ENCODE measurements at places on chromosomes 2 and 18.

DNA sequence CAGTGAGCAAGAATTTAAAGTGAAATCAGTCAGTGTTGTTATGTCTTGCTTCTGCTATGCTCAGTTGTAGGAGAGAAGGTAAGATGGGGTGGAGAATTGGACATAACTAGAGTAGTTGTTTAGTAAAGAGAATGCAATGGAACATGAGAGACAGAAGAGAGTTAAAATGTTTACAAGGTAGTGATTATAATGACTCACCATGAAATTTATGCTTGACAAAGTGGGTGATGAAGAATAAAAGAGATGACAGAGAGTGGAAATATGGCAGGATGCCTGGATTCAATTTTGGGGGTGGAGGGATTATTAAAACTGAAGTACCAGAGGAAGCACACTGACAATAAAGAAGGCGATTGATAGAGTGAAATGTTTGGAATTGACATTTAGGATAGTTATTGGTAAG, 10.6 kb downstream of the SCG2 start:
- no peak for DNase-seq

DNA sequence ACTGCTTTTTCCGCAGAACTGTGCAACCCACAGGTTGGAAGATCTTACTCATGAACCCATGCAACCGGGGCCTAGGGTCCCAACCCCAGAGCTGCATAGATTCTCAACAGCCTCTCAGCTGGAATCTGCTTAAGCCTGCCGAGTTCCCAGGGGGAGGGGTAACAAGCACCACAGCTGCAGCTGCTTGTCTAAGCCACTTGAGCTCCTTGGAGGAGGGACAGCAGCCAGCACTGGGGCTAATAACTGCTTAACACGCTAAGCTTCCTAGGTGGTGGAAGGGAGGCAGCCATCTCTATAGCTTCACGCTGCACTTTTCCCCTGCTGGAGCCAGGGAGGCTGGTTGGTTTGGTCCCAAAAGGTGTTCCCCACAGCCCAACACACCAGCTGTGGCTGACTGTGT, 311.6 kb downstream of the DSC3 start:
- DNase-seq = no peak

DNA sequence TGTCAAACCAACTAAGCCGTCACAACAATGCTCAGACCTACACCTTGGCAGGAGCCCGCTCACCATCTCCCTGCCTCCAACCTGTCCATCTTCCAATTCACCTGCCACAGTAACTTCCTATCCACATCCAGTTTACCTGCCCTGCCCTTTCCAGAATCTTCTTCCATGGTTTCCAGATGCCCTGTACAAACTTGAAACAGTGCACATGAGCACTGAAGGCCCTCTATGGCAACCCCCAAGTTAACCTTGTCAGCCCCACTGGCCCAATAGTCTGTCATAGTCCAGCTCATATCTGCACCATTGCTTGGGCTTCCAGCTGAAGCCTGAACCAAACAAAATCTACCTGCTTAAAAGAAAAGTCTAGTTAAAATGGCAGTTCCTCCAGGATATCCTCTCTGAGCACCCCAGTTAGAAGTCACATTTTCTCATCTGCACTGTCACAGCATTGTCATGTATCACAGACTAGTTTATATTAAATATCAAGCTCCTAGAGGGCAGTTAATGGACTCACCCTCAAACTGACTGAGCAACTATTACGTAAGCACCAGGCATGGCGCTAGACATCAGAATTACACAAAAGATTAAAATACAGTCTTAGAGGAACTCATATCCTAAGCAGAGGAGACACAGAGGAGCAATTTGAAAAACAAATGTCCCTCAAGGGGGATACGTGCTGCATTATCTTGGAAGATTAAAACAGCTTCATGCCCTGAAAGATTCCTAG, 11.6 kb downstream of the NFE2L2 start:
- DNase-seq = no peak

GRCh38 chr18:5462227-5462626, 81.6 kb downstream of the EPB41L3 start:
- no peak for DNase-seq

DNA sequence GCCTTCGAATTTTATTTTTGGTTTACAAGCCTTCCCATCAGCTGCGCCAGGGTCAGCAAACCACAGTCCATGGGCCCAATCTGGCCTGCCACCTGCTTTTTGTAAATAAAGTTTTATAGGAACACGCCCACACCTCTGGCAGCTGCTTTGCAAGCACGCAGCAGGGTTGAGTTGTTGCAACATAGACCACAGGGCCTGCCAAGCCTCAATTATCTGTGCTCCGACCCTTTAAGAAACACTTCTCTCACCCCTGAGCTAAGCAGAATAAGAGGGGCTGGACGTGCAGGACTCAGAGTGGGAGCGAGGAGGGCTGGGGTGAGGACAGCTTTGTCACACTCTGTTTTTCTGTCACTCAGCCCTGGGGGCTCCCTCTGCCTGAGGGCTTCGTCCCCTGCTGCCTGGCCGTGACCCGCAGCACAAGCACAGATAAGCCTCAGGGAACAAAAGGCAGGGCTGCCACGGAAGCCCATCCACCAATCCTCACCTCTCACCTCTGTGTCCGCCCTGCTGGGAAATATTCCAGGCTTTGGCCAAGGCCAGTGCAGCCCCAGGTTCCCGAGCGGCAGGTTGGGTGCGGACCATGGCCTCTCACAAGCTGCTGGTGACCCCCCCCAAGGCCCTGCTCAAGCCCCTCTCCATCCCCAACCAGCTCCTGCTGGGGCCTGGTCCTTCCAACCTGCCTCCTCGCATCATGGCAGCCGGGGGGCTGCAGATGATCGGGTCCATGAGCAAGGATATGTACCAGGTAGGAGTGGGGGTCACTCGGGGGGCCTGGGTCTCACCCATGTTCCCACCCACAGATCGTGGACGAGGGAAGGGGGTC, at the start of gene AGXT:
TSS of gene AGXT (plus strand) at position 539 of the 823 bp plus-strand sequence. CDS start at position 581, 42 bp downstream.
- no peak for DNase-seq

DNA sequence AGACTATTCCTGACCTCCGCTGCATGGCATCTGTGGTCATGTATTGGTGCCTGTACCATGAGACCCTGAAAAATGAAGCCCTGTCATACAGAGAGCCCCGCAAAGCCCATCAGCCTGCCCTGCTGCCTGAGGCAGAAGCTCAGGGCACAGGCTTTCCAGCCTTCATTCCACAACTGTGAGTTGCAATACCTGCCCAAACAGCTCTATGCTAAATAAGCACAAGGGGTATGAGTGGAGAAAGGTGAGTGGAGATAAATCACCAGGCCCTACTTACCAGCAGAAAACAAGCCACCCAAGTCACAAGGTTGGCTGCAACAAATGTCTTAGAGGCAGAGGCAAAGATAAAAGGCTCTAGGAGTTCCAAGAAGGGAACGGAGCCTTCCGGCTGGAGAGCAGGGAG, 277.4 kb downstream of the TNS1 start:
- no peak for DNase-seq

- no peak for DNase-seq
Measured at GRCh38 chr2:210392469-210392881, 77.5 kb upstream of the MYL1 start.

DNA sequence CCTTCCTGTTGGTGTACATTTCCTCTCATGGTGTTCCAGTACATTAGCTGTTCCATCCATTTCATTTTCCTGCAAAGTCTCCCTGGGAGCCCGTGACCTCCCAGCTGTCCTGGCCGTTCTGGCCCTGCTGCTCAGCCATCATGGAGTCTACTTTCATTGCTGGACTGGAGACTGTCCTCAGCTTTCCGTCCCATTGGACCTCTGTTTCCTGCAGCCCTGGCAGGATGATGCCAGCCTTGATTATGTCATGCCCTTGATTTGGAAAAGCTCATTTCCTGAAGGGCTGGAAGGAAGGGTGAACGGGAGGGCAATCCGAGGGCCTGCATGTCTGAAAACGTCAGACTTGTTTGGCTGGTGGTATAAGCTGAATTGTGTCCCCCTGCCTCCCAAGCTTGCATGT, 205.5 kb upstream of the HS6ST1 start:
- DNase-seq = no peak
